ENCODE measurements at places on chromosomes 1 and 21.
A peak's percentile ranks its signal among the peaks of the same experiment; 100 is the strongest.

DNA sequence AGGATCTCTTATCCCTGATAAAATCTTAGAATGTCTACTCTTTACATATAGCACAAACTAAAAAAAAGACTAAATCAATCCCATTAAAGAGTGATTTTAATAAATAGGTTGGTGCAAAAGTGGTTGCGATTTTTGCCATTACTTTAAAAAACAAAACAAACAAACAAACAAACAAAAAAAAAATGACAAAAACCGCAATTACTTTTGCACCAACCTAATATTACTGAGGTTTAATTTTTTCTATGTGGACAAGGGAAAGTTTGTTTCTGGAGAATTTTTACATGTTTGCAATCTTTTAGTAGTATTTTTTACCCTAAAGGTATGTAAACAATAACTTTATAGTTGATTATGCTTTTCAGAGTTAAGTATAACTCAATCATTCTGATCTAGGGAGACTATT is 119.7 kb upstream of the ADAMTS5 start:
- DNase-seq: no peak

DNA sequence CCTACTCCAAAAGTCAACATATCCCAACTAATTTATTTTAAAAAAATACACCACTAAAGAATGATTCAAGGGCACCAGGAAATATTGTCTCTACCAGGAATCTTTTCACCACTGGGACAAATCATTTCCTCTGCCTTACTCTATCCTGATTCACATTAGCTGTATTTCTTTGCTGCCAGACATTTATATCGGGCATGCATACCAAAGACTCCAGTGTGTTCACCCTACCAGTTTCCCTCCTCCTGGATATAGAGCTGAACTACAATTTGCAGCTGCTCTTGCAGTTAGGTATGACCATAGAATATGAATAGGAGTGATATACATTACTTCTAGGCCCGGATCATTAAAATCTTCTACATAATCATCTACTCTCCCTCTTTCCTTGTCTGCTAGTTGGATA is 7.6 kb downstream of the KCNJ6 start:
- DNase-seq: no peak

DNA sequence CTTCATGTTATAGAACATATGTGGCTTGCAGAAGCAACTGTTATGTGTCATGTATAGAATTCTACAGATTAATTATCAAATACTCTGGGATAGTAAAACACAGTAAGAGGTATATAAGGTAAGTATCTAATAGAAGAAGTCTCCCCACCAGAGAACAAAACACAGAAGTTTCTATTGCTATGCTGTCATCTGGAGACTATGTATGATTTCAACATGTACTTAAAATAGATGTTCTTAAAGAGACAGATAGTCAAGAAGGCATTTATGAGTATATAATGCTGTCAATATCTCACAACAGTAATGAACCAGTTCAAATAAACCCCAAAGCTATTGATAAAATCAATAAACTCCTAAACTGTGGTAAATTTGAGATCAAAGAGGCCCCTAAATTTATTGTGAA is 8.1 kb upstream of the ADCY10 start:
- DNase-seq: no peak

- no peak for DNase-seq
Observed at GRCh38 chr1:98084188-98084587, 163.4 kb upstream of the DPYD start.

DNA sequence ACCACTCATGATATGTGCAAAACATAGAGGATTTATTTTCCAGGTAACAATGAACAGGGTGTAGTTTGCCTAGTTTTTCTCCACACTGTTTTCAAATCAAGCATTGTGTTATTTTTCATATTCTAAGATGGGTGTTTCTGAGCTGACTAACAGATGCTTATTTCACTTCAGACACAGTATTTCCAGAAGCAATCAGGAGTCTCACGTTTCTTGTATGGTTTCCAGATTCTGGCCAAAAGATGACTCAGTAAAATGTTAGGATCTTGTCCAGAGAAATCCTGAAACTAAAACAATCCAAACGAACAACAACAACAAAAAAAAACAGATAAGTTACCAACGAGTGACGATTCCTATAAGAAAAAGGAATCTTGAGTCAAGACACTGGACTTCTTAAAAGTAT is 5.3 kb downstream of the UTS2 start:
- DNase-seq: no peak

GRCh38 chr1:172270605-172271004 is 149.9 kb upstream of the C1orf105 start:
- DNase-seq: no peak

DNA sequence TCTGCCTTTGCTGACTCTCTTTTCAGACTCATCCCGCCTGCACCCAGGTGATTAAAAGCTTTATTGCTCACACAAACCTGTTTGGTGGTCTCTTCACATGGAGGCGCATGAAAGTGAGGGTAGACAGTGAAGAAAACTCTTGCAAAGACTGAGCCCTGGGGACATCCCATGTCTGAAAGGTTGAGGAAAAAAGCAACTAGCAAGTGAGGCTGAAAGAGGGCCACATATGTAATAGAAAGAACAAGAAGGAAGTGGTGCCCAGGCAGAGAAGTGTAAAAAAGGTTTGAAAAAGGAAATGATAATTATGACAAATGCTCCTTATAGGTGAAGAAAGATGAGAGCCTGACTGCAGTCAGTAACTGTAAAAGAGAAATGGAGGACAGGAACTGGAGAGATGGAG is 115.9 kb upstream of the NEK7 start:
- no peak for DNase-seq

DNA sequence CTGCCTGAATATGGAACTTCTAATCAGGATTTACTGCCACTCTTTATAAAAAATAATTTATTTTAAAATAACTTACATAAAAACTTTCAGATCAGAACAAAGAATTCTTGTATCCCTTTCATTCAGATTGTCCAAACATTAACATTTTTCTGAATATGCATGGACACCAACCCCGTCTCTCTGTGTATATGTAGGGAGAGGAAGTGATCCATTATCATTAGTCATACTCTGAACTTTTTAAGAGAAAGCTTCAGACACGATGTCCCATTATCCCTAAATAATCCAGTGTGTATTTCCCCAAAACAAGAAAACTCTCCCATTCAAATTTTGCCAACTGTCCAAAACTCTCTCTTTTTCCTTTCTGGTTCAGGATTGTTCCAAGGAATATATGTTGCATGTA is 122.3 kb upstream of the CXADR start:
- no peak for DNase-seq

- DNase-seq: peak; percentile 87
Observed at GRCh38 chr1:53327182-53327913, 522 bp downstream of the LRP8 start.

- peak; percentile 43 for DNase-seq
Observed at GRCh38 chr1:225695578-225696337, 42.8 kb upstream of the ENAH start.

DNA sequence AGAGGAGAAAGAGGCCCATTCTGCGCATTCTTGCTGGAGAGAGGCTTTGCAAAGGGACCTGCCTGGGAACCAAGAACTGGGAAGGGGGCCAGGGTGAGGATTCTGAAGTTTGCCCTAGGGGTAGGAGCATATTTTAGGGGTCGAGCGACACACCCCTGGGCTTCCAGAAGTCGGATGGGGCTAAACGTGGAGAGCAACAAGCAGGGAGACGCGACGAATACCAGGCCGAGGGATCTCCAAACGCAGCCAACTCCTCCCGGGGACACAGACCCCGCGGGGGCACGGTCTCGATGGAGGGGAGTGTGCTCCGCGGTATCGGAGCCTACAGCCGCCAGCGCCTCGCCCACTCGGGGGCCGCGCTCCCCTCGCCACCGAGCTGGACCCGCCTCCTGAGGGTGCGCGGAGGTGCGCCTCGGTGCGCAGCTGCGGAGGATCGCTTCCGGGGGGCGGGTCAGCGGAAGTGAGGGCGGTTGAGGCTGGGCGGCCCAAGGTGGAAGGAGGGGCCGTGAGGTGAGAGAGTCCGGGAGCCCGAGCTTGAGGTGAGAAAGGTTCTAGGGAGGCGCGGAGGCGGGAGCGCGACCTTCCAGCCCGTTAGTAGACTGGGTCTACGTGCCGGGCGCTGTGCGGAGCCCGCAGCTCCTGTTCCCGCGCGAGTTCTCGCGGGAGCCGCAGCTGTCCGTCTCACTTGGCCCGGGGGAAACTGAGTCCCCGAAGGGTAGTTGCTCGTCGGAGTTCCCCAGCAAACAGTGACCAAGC is at the start of gene MTFR1L:
TSS of gene MTFR1L (plus strand) at position 464 of the 756 bp plus-strand sequence. CDS start 3,151 bp downstream, outside the sequence.
- DNase-seq: peak; percentile 95

DNA sequence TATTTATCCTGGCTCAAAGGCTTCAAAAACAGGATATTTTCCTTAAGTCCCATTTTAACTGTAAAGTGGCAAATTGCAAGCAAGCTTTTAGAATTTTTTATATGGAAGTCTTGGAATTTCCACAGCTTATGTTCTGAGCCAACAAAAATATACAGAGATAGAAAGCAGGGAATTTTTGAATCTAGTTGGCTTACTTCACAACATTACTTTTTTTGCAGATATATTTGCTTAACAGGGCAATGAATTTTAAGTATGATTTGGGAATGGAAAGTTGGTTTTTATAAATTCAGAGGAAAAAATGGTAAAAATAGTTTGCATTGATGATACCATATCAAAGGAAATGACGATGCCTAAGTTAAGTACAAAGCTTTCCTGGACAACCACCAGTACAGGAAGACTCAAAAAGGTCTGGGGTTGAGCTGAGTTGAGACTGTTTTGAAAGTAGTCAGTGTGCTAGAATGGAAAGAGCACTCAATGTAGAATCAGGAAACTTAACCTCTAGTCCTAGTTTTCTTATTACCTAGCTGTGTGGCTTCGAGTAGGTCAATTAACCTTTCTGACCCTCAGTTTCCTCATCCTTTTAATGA is 11.0 kb upstream of the VCAM1 start:
- peak; percentile 6 for DNase-seq

- peak; percentile 94 for DNase-seq
Observed at GRCh38 chr1:92994105-92994712, 32.9 kb upstream of the DIPK1A start.

DNA sequence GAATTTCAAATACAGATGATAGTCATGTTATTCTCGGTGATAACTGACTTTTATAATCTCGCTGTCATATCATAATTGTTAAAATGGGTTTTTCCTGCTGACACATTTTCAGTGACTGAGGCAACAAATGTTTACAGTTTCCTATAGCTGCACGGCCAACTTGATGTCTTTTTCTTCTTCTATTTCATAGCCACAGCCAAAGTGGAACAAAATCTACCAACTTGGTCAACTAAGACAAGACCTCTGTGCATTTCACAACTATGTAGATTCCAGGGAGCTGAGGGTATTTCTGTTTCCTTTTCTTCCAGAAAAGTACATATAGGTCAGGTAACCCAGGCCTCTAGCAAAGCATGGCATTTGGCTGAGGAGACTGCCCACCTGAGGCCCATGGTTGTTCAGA is 10.4 kb upstream of the AHCYL1 start:
- no peak for DNase-seq

DNA sequence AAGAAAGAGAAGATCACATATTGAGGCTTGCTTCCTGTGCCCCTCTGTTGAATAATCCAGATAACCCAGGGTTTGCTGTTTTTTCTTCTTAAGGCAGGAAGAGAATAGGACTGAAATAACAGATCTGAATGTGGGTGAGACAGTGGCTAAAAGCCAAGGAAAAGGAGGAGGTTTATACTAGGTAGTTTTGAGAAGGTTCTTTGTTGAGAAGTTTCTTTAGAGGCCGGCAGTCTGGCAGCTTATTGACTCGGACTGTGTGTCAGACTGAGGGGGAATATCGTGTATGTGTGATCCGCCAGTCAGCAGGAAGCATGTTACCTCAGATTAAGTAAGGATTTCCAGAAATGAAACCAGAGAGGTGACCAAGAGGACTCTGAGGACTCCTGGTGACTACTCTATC is 119.8 kb downstream of the PLA2G4A start:
- no peak for DNase-seq

- no peak for DNase-seq
Observed at GRCh38 chr1:173062150-173062938, 11.6 kb upstream of the TNFSF18 start.

DNA sequence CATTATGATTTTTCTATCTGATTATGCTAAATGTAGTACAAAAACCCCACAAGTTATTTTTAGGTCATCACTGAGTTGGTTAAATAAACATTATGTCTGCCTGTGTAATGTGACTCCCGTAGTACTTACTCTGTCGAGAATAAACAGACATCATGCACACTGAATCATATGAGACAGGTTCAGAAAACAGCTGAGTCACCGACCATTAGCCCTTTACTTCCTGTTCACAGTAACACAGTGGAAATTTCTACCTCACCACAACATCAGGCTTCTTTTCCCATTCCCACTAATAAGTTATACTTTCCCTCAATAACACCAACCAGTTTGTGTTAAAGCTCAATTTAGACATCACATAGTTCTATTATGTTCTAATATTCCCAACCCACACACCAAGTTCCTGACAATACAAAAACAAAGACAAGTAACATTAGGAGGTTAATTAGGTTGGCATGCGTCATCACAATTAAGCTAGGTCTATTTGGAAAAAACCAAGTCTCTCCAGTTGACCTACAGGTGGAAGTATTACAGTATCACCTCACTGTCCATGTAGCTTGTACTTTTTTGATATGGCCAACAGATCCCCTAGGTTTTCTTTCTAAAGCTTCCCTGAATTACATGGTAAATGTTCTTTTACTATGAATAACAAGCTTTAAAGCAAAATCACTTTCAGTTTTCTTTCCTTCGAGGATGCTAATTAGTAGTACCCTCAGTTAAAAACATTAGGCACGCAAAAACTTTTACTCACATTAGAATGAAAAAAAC is 154.2 kb downstream of the EIF4G3 start:
- DNase-seq: peak; percentile 62

GRCh38 chr1:78676993-78677392 is 27.4 kb downstream of the IFI44 start:
- DNase-seq: no peak

GRCh38 chr21:42486531-42486930 is 9.5 kb downstream of the RSPH1 start:
- DNase-seq: no peak

- DNase-seq: no peak
Observed at GRCh38 chr21:20902511-20902910, 95.7 kb upstream of the NCAM2 start.

DNA sequence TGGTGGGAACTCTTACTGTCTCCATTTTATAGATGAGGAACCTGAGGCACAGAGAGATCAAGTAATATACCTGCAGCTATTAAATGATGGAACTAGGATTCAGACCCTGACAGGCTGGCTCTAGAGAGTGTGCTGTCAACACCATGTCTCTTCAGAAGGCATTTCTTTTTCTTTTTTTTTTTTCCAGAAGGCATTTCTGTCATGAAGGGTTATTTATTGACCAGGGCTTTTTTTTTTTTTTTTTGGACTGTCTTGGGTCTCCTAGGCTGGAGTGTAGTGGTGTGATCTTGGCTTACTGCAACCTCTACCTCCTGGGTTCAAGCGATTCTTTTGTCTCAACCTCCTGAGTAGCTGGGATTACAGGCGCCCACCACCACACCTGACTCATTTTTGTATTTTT is 22.6 kb downstream of the HIPK1 start:
- no peak for DNase-seq

DNA sequence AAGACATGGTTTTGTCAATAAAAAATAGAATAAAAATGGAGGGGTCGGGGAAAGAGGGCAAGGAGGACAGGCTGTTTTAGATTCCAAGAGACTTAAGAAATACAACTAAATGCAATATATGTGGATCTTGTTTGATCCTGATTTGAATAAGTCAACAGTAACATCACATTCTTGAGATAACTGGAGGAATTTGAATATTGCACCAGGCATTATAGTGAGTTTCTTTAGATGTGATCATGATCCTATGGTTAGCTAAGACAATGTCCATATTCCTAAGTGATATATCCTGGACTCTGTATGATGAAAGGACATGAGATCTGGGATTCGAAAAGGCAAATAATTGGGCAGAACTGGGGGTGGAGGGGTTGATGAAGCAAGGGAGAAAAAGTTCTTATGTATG is 311.8 kb downstream of the PLPP3 start:
- DNase-seq: no peak

Measured in eye (tissue), 1 donor.